Jurkat, Clone E6-1 (cell line): ENCODE measurements at places on chromosomes 11 and 22.

- DNase-seq = no peak
These were observed 32.7 kb downstream of the C11orf91 start for GRCh38 chr11:33667819-33668467.

DNA sequence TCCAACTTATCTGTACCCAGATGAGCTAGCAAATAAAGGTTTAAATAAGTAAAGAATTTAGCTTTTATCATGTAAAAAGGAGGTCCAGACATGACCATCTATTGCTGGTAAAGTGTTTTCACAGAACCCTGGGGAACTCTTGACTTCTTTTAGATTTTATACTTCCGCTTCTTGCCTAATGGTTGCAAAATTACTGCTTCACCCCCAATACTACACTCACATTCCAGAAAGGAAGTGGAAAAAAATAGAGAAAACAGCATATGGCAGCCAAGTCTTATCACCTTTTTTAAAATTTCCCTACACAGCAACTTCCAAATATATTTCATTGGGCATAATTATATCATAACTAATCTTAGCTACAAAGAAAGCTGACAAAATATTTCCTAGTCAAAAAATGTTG is 12.1 kb downstream of the BBOX1 start:
- DNase-seq = no peak

DNA sequence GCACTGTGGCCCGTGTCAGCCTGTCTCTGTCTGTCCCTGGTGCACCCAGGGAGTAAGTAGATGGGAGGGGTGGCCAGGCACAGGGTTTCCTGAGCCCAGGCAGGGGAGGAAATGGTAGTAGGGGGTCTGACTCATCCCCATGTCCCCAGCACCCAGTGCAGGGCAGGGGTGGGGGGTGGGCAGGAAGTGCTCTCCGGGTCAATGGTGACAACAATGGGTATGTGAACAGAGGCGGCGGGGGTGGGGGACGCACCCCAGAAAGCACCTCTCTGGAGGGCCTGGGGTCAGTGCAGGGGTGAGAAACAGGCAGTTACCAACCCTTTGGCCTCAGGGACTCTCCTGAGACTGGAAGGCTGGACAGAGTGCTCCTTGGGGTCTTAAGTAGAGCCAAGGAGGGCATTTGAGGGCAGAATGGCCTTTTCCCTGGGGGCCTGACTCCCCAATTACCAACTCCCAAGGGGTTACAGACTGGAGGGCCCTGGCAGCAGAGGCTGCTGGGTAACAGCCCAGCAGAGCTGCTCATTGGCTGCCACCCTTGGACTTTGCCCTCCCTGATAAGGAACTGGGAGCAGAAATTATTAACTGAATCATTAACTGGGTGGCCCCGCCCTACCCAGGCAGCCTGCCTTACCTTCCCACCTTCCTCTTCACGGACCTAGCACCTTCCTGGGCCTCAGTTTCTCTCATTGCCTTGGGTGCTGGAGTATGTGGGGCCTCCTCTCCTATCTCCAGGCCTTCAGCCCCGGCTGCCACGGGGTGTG is 4.2 kb downstream of the MYRF start:
- DNase-seq = no peak

DNA sequence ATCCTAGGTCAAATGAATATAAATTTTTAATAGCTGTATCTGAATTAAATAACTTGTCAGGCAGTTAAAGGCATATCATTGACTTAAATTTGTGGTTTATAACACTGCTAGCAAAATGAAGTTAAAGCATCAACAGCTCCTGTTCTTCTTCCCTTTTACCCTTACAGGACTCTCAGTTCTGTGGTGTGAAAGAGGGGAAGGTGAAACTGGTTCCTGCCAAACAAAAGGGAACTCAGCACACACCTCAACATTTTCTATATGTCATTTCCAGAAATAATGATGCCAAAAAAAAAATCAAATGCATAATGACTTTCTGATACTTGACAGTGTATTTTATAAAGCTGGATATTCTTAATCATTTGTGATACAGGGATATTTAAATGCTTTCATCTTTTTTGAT is 21.2 kb downstream of the ARL14EP start:
- DNase-seq = no peak
